ENCODE measurements at places on chromosomes 12 and 14. TPM values are rescaled to one million over a fixed set of nuclear protein-coding genes. Genes with fewer than 3 reads are reported as not detected.

DNA sequence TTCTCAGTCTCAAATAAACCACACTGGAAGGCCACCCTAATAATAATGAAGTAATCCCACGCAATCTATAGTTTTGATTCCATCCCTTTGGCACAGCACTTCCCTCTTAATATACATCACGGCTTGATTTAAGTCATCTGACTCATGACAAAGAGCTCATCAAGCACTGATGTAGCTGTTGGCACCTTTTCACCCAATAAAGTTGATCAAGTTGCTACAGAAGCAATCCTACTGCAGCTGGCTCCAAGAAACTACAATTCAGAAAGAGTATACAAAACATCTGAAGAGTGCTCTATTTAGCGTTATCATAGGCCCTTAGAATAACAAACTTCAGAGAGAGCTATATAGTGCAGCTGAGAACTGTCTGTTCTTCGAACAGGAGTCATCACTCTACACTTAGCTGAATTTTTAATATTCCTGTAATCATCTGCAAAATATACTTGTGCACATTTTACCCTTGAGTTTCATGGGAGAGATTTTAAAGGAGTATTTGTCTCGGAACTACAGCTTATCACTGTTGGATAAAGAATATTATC, 94.9 kb downstream of the OSBPL8 start:
- DNase-seq: no peak

DNA sequence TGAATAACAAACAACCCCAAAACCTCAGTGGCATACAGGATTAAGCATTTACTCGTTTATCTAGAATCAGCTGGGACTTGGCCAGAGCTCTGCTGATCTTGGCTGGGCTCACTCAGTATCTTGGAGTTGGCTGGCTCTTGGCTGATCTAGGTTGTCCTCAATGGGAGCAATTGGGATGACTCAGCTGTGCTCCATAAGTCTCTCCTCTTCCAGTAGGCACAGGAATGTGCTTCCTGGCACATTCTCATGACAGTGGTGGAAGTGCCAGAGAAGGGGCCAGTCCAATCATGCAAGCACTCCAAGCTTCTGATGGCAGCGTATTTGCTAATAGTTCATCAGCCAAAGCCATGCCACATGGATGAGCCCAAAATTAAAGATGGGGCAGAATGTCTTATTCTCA, 41.7 kb upstream of the ANO4 start:
- DNase-seq: no peak

DNA sequence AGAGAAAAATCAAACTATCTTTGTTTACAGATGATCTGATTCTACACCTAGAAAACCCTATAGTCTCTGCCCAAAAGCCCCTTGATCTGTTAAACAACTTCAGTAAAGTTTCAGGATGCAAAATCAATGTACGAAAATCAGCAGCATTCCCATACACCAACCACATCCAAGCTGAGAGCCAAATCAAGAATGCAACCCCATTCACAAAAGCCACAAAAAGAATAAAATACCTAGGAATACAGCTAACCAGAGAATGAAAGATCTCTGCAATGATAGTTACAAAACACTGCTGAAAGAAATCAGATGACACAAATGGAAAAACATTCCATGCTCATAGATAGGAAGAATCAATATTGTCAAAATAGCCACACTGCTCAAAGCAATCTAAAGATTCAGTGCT, 265.7 kb downstream of the AEBP2 start:
- no peak for DNase-seq

PIK3C2G gene
- total RNA-seq: 12.6 TPM

MUCL1 gene
- total RNA-seq: not detected

DNA sequence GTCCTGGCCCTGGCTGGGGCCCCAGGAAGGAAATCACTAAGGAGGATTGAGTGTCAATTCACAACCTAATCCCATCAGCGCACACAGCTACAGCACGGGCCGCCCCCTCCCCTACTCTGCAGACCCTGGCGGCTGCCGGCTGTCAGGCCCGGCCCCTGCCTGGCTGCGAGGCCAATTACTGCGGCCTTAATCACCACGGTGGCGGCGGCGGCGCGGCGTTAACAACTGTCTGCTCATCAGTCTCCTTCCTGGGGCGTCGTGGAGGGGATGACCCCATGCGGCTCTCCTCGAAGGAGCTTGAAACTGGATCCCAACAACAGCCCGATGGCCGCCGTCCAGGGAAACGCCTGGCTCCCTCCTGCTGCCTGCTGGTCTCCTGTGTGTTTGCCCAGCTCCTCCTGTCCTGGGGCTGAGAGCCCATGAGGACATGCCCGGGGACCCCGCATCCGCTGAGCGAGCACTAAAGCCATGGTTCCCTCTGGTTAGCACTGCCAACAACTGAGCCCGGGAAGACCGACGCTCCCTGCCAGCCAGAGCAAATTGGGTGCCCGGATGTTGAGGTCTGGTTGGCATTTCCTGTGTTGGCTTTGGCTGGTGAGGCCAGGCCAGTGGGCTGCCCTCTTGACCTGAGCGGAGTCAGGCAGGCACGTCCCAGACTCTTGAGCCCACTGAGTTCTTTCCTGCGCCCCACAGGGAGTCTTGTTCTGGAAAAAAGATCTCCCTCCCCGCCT, 21.8 kb upstream of the EIF2B2 start:
- DNase-seq: no peak

- DNase-seq: no peak
Observed at GRCh38 chr14:21647380-21647779, 6.3 kb upstream of the OR4E2 start.

GLIPR1L1 gene
- total RNA-seq: not detected

DNA sequence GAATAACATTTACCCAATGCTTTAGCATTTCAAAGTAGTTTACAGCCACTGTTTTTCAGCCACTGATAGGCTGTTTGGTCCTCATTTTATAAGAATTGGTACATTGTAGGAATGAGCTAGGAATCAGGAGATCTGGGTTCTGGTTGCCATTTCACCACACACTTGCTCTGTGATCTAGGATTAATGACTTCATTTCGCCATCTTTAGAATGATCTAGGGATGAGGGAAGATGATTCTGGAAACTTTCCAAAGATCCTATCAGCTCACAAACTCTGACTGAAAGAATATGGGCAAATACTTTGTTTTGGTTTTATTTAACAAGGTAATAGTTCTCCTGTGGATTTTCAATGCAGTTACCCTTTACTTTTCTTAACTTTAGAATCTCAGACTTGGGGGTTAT, 155.0 kb downstream of the GCH1 start:
- no peak for DNase-seq

CCDC197 gene
- total RNA-seq: not detected

- no peak for DNase-seq
Observed at GRCh38 chr12:101299346-101299745, 19.4 kb downstream of the UTP20 start.

UTP20 gene
- 10.9 TPM for total RNA-seq

DYNLL1 gene
- 587 TPM for total RNA-seq

SYNDIG1L gene
- total RNA-seq: 0.19 TPM

GDF11 gene
- total RNA-seq: 0.19 TPM

RBP5 gene
- total RNA-seq: not detected

GRCh38 chr12:116066381-116067230, 210.9 kb downstream of the MED13L start:
- DNase-seq: no peak

LRP1-AS gene
- total RNA-seq: not detected

MIP gene
- total RNA-seq: not detected

- no peak for DNase-seq
Observed at GRCh38 chr14:71451501-71451900, 480.7 kb upstream of the RGS6 start.

GRCh38 chr12:98852181-98852580, 207.1 kb downstream of the APAF1 start:
- DNase-seq: no peak

DNA sequence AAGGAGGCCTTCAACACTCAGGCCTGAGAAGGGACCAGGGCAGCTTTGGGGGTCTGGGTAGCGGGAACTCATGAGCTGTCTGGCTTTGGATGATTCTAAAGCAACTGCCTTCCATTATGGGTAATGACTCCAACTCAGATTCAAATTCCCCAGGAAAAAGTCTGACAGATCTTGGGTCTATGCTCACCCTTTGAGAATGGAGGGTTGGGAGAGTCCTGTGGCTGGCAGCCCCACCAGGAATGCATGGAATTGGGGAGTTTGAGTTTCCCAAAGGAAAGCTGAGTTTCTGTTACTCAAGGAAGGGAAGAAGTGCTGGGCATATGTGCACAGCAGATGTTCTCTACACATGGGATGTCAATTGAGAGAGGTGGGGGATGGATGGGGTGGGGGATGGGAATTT, 22.4 kb upstream of the LTBP2 start:
- no peak for DNase-seq

DNA sequence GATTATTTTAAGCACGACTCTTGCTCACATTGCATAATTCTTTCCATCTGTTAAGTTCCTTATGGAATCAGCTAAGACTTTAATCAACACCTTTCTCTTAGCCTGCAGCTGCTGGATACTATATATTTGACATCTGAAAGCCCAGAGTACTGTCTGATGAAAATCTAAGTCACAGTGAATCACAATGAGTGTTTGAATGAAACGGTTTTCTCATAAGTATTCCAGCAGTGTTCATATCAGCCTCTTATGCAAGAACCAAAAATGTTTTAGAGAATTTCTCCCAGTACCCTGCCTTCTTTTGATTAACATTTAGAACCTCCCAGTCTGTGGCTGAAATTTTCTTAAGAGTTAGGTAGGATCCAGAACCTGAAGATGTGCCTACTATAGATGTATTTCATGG, 55.6 kb downstream of the FRMD6 start:
- no peak for DNase-seq

DNA sequence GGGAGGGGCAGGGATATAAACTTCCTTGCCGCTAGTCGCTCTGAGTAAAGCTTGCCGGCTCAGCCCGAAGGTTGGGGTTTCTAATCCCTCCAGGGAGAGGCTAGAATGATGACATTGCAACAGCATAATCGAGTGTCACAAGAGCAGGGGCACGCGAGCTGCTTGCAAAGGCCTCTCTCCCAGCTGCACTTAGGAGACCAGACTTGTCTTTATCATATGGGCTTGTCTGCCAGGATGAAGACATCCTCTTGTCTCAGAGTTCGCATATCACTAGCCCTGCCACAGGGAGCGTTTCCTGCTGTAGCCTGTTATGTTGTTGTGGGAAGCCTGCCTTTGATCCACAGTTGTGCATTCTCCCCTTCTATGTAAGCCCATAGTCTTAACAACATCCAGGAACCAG, 180.0 kb downstream of the ESR2 start:
- no peak for DNase-seq

- no peak for DNase-seq
Observed at GRCh38 chr12:124509676-124510300, 57.6 kb downstream of the NCOR2 start.

GNB3 gene
- total RNA-seq: not detected

- no peak for DNase-seq
Observed at GRCh38 chr14:100906420-100906819, 2.9 kb upstream of the RTL1 start.

GRCh38 chr14:64844272-64844671, 35.4 kb downstream of the SPTB start:
- DNase-seq: no peak

GRCh38 chr12:61854902-61855301, 405.3 kb upstream of the USP15 start:
- DNase-seq: no peak

DNA sequence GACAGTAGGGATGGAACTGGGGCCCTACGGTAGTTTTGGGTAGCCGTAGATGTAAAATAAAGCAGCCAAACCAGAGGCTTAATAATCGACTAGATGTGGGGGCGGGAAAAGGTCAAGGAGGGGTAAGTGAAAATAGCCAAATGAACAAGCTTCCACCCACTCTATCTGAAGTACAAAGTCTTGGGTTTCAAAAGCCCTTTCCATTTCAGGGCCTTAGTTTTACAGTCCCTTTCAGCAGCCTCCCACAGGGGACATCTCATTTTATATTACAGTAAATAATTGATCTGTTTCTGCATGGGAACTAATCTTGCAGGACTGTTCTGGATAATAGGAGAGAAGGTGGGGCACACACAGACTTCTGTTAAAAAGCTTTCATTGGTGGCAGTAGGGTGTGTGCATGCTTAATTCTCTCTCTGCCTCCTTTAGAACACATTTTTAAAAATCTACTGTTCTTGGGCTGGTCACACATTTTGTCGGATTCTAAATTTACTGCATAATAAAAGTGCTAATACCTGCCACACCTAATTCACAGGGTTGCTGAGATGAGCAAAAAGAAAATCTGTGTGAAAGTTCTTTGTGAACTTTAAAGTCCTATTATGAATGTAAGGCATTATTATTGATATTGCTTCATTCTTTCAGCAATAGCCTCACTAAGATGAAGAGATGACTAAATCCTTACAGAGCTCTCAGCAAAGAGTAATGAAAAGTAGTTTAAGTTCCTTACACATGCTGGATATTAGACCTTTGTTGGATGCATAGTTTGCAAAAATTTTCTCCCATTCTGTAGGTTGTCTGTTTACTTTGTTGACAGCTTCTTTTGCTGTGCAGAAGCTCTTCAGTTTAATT, 104.6 kb downstream of the ITPR2 start:
- no peak for DNase-seq

- DNase-seq: no peak
Observed at GRCh38 chr12:118590406-118591150, 214.2 kb downstream of the SUDS3 start.

DNA sequence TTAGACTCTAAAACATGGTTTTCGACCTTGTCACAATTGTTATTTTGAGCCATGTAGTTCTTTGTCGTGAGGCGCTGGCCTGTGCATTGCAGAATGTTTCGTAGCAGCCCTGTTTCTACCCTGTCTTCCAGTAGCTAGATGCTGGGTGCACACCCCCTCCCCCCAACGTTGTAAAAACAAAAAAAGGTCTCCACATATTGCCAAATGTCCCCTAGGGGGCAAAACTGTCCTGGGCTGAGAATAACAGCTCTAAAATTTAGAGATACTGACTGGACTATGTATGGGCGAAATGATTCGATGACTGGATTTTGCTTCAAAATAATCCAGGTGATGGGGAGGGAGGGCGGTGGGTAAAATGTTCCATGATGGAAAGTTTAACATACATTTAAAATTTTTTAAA, 126.1 kb upstream of the FUT8 start:
- no peak for DNase-seq

DNA sequence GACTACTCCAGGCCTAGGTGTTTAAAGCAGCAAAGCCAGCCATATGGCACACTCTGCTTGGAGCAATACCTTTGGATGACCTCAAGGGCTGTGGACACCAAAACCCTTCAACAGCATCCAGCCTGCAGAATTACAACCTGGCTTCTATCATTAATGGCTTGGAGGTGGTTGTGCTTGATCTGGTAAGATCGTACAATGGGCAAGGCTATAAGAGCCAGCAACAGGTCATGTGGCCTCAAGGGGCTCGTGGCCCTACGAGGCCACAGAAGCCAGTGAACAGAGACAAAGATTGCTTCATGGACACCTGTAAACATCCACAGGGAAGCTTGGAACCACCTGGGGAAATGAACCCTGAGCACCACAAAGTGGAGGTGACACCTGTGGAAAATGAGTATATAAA, 657.3 kb downstream of the BCL11B start:
- DNase-seq: no peak

- no peak for DNase-seq
Observed at GRCh38 chr12:57496822-57497221, 9.0 kb downstream of the MARS1 start.

- no peak for DNase-seq
Observed at GRCh38 chr12:89862511-89863445, 154.1 kb upstream of the ATP2B1 start.

All from esophagus squamous epithelium (tissue), 5 donors.